ENCODE measurements at places on chromosomes 6 and 20.
A peak's percentile ranks its signal among the peaks of the same experiment; 100 is the strongest.

GRCh38 chr6:18187701-18188100 lies 32.5 kb downstream of the KDM1B start:
- no peak for DNase-seq

GRCh38 chr6:124203101-124203811 lies 399.6 kb downstream of the NKAIN2 start:
- DNase-seq = no peak

DNA sequence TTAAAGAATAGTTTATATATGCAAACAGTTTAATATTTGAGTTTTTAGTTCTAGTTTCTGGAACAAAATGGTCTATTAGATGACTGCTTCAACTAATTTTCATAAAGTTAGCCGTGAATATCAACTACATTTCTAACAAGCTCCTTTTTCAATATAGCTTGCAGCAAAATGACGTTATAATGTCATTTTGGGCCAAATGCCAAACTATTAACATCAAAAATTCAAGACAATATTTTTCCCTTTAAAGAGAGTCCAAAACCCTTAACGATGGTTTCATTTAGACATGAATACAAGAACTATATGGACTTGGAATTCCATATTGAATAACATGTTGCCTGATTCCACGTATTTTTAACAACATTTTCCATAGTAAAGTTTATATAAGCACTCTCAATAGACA lies 91.0 kb downstream of the SMLR1 start:
- no peak for DNase-seq

- no peak for DNase-seq
Measured at GRCh38 chr6:135673501-135674309, 176.2 kb upstream of the AHI1 start.

GRCh38 chr20:47677635-47678453 lies 107.4 kb downstream of the SULF2 start:
- DNase-seq = peak; percentile 68
